ENCODE measurements at places on chromosomes 16 and 17.
A peak's percentile ranks its signal among the peaks of the same experiment; 100 is the strongest.

DNA sequence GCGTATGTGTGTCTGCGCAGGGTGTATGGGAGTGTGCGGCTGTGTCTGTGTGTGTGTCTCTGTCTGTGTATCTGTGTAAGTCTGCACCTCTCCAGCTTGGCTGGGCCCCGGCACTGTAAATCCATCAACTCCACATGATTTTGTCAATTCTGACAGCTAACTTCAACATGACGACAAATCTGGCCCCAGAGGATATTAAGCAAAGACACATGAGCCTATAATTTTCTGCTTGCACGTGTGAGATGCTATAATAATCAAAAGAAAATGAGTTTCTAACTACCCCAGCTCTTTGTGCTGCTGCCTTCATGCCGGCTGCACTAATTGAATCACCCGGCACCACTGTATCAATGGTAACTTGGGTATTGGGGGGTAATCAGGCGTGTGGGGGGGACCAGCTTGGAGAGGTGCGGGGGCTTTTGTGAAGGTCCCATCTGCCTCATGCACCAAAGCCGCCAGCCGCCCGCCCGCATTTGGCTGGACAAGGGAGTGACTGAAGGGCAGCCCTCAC, 57.6 kb upstream of the LHX1 start:
- DNase-seq = no peak

GRCh38 chr17:59425085-59425931, 93.9 kb downstream of the YPEL2 start:
- no peak for DNase-seq

GRCh38 chr17:81401723-81402529, 6.7 kb downstream of the BAHCC1 start:
- no peak for DNase-seq

GRCh38 chr17:34133350-34133749, 121.7 kb upstream of the CCL2 start:
- DNase-seq = no peak

GRCh38 chr17:61567045-61567802, 23.8 kb downstream of the NACA2 start:
- no peak for DNase-seq

- DNase-seq = no peak
Measured at GRCh38 chr16:24002619-24003018, 166.8 kb downstream of the PRKCB start.

DNA sequence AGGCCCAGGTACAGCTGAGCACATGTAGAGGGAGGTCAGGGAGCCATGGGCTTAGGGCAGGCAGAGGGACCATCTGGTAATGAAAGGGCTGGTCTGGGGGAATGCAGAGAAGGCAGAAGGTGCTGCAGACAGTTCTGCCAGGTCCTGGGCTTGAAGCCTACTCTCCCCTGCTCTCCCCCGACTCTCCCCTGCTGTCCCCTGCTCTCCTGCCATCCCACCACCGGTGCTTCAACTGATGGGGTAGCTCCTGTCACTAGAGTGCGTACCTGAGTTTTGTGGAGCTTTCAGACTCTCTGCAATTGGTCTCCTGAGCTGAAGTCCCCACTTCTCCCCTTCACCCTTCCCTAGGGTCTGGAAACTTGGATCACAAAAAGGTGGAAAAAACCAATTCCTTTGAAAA, 37.3 kb upstream of the PHOSPHO1 start:
- DNase-seq = no peak

GRCh38 chr17:61054436-61054835, 345.2 kb upstream of the TBX2 start:
- no peak for DNase-seq

DNA sequence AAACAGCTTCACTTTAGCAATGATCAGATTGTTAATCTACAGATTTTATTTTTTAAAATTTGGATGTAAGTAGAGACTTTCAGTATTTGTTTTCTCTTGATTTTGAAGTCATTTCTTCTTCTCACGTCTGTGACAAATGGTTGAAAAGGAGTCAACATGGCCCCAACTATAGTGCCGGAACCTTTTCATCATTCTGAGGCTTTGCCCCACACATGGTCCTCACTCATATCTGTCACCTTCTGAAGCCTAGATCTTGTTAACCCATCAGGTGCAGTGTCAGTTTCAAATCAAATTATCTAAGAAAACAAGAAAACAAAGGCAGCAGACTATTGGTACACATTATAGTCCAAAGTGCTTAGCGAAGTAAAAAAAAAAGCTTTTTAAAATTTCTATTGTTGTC, 124.1 kb downstream of the TRIM37 start:
- no peak for DNase-seq

DNA sequence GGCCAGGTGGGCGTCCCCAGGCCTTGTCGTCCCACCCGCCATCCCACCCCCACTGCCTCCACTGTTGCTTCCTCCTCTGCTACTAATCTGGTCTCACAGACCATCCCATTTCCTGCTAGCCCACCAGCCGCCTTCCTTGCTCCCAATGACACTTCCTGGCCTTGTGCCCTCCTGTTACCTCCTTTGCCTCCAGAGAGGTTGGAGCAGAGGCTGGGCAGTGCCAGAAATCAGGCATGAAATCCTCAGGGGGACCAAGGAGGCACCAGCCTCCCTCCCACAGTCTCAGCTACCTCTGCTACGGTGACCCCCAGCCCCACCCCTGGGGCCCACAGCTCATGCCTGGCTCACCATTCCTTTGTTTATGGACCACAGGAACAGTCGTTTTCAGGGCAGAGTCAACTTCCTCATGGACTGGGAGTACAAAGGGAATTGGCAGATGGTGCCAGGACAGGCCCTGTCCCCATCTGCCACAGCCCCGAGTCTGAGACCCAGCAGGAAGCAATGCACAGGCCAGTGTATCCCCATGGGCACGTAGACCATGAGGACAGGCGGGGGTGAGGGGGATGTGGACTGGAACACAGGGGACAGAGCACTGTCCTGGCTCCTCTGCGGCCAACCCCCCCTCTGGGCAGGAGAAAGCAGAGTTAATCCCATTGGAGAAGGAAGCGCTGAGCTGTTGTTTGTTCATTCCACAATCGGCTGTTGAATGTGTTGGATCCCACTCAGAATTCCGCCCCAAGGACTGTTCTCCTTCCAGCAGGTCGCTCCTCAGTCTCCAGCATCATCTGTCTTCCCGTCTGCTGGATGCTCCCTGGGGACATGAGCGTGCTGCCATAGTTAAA, 2.2 kb upstream of the CDH5 start:
- DNase-seq = no peak

- DNase-seq = no peak
Measured at GRCh38 chr17:72376526-72377345, 255.9 kb downstream of the SOX9 start.

DNA sequence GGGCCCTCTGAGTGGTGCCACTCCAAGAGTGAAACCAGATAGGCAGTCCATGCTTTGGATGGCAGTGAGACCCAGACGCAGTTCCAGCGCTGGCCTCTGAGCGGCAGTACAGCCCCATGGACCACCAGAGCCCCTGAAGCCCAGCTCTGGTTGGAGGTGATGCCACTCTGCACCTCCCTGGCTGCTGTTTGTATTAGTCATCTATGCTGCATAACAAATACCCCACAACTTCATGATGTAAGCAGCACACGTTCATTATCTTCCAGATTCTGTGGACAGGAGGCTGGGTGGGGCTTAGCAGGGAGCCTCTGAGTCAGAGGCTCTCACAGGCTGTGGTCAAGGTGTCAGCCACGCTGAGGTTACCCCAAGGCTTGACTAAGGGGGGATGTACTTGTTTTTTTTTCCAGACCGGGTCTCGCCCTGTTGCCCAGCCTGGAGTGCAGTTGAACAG, 5.1 kb upstream of the NME4 start:
- DNase-seq = peak; percentile 65

- DNase-seq = no peak
Measured at GRCh38 chr17:56136301-56136700, 17.0 kb upstream of the ANKFN1 start.

GRCh38 chr17:21376759-21377690, 868 bp downstream of the KCNJ12 start:
- no peak for DNase-seq

DNA sequence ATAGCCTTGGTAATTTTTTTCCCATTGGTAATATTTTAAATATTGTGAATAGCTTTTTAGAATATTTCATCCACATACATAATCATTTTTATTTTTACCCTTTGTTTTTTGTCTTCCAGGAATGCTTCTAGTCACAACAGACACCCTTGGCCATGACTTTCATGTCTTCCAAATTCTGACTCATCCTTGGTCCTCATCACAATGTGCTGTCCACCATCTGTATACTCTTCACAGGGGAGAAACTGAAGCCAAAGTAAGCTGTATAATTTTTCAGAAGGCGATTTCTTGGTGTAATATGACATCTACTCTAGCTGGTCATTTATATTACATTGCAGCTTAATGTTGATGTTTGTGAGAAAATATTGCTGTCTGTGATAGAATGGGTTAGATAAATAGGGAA, 269.4 kb downstream of the BCAS3 start:
- DNase-seq = no peak

DNA sequence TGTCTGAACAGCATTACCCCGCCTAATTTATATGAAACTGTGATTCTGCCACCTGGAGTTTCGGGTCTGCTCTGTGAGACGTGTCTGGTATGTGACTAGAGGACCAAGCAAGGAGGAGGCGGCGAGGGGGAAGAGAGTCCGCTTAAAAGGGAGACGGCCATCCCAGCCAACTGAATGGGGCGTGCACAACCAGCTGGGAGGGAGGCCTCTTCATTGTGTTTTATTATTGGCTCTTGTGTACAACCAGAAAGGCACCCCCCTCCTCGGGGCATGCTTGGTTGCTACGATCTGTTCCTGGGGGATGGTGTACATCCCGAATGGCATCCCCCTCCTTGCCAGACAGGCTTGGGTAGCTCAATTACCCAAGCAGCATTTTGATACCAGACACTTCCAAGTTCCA, 384.5 kb upstream of the SALL1 start:
- no peak for DNase-seq

- no peak for DNase-seq
Measured at GRCh38 chr17:41338961-41339485, 11.6 kb downstream of the KRT33A start.

DNA sequence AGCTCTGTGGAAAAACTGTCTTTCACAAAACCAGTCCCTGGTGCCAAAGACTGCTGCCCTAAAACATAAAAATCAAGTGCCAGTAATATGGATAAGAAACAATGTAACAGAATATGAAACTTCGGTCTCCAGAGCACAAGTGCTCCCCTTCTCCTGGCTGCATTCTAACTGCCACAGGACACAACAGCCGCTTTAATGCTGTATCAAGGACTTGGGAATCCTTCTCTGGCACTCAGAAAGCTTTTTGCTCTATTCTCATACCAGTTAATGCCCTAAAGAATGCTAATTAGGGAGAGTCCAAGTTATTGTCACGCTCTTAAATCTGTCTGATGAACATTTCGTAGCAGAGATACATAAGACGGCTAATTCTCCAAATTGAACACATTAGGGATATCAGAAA, 90.9 kb downstream of the PARN start:
- no peak for DNase-seq

GRCh38 chr17:33021731-33022408, 30.2 kb downstream of the SPACA3 start:
- DNase-seq = no peak

GRCh38 chr16:57611706-57612105, 16.7 kb upstream of the ADGRG1 start:
- no peak for DNase-seq

GRCh38 chr16:20673071-20673806, 24.2 kb downstream of the ACSM1 start:
- DNase-seq = no peak

GRCh38 chr16:83253521-83253920, 554.3 kb upstream of the HSBP1 start:
- no peak for DNase-seq

- DNase-seq = no peak
Measured at GRCh38 chr17:43341715-43342588, 56.8 kb upstream of the ARL4D start.

DNA sequence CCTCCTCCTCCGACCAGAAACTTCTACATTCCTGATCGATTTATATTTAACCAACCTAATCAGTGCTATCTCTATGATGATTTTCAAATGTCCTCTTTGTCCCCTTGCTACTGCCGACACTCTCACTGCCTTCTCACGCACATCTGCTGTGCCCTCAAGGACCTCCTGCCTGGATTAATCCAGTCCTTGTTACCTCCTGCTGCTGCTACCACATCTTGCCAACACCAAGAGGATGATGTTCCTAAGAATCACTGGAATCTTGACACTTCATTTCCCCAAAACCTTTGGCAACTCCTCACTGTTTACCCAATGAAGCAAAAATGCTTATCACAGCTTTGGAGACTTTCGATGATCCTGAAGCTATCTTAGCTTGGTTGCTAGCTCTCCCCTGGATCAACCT, 287.3 kb upstream of the AXIN2 start:
- DNase-seq = no peak

DNA sequence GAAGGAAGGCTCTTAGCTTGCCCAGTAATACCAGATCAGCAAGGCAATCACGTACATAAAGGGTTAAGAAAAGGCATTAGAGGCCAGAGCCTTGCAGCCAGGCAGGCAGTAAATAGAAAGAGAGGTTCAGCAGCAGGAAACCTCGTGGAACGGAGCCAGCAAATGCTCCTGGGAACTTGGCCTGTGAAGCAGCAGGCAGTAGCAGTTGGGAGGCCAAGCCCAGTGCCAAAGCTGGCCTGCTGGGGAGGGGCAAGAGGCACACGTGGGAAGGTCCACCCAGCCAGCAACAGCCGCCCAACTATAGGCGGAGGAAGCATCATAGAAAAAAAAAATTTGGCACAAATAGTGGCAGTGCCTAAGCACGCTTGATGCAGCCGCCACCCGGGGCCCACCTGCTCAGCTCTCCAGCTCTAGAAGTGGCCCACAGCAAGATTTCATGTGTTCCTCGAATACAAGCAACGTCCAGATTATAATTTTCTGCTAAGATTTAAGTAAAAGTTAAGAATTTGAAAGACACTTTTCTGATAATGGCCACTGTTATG, 2339.5 kb downstream of the TP53TG3F start:
- DNase-seq = no peak

- no peak for DNase-seq
Measured at GRCh38 chr17:75590314-75590761, 2.7 kb downstream of the MYO15B start.

Data from stimulated activated CD4-positive, alpha-beta T cell treated with anti-CD3 and anti-CD28 coated beads, Interleukin-1b, Interleukin-23, amount 100 ng/mL, for 4 hours (primary cell).